ENCODE measurements at places on chromosomes 4 and X. TPM values are rescaled to one million over a fixed set of nuclear protein-coding genes. Genes with fewer than 3 reads are reported as not detected.

Gene MGARP
- total RNA-seq, result 18.3 TPM

Gene NXT2
- total RNA-seq, result 5.6 TPM

Gene GPRASP1
- total RNA-seq, result 61.8 TPM

Gene TKTL2
- not detected for total RNA-seq

Gene CLGN
- total RNA-seq, result 0.35 TPM

Gene FAM184B
- total RNA-seq, result 0.03 TPM

Gene HTN1
- total RNA-seq, result not detected

Gene GLA
- 15.4 TPM for total RNA-seq

Gene KLHL13
- 12.6 TPM for total RNA-seq

Gene TLR3
- total RNA-seq, result 9.4 TPM

Gene NSUN7
- total RNA-seq, result 12.5 TPM

Gene SPATA4
- total RNA-seq, result 3.7 TPM

Gene KLHL4
- total RNA-seq, result 12.9 TPM

All from ovary (tissue), 10 donors.